CD8-positive, alpha-beta memory T cell (primary cell): ENCODE measurements at places on chromosomes 2 and 18. TPM values are rescaled to one million over a fixed set of nuclear protein-coding genes. Genes with fewer than 3 reads are reported as not detected.

DNA sequence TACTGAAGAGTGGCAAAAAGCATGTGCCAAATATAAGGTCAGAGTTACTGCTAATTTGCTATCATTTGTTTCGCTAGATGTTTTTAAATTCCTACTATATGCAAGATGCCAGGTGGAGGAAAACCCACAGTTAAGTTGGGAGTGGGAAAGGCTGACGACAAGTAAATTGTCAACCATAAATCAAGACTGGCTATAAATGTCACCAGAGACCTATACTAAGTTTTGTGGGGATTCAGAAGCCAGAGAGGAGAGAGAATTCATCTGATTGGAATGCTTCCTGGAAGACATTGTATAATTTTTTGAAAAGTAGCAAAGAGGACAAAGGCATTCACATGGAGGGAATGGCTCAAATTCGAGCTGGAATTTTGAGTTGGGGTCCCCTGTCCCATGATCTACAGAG, 64.3 kb downstream of the CFAP221 start:
- no peak for DNase-seq

GRCh38 chr2:46171411-46171953, 125.7 kb upstream of the EPAS1 start:
- no peak for DNase-seq

GRCh38 chr18:50091509-50092244, 103.3 kb downstream of the MYO5B start:
- no peak for DNase-seq

GRCh38 chr2:120346026-120346666, at the start of gene INHBB:
INHBB (plus strand) TSS chr2:120346136; CDS start chr2:120346189, 53 bp downstream.
- DNase-seq = no peak

DNA sequence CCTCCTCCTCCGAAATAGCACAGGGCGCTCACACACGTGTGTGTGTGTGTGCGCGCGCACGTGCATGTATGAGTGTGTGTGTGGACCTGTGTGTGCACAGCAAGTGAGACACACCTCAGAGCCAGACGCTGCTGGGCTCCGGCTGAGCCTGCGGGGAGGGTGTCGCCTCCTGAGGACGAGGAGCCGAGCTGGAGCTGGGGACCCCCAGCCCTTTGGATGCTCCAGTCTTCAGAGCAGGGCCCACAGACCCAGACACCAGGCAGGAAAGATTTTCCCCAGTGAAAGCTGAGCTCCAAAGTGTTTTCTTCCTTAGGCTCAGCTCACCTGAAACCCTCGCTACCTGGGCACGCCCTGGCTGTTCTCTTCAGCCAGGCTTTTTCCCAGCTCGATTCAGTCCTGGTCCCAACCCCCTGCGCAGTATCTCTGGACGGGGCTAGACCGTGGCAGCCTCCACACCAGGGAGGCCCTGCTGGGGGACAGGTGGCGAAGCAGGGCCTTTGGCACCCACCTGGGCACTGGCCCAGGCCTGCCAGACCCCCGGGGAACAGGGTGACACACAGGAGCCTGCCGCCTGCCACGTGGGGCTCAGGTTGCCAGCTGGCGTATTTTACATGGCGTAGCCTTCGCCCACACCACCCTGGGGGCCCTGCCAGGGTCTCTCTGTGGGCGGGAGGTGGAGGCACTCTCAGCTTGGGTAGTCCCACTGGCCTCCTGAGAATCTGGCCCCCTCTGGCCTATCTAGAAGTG, 36.2 kb downstream of the PDIA6 start:
- DNase-seq = no peak

DNA sequence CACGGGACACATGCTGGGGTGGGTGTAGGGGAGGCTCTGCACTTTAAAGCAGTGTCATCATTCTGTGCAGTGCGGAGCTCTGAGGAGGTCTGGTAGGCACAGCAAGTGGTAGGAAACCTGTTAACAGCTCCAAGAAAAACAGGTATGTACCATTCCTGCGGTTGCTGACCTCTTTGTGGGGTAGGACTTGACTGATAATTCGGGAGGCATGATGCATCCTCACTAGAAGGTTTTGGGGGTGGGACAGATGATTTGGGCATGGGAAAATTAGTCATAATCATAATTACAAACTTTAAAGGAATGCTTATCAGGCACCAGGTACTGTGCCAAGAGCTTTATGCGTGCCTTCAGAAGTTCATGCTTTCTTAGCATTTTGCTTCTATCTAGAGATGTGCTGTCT, 9.7 kb downstream of the DOK1 start:
- no peak for DNase-seq

DNA sequence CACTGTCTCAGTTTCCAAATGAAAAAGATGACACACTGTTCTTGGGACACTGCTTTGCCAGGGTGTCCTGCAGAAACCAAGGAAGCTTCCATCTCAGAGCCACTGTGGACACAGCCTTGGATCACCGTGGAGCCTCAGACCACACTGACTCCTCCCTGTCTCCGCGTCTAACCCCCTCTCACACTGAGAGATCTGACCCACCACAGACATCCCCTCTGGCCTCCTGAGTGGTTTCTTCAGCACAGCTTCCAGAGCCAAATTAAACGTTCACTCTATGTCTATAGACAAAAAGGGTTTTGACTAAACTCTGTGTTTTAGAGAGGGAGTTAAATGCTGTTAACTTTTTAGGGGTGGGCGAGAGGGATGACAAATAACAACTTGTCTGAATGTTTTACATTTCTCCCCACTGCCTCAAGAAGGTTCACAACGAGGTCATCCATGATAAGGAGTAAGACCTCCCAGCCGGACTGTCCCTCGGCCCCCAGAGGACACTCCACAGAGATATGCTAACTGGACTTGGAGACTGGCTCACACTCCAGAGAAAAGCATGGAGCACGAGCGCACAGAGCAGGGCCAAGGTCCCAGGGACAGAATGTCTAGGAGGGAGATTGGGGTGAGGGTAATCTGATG, 113.4 kb upstream of the PKDCC start:
- no peak for DNase-seq

DNA sequence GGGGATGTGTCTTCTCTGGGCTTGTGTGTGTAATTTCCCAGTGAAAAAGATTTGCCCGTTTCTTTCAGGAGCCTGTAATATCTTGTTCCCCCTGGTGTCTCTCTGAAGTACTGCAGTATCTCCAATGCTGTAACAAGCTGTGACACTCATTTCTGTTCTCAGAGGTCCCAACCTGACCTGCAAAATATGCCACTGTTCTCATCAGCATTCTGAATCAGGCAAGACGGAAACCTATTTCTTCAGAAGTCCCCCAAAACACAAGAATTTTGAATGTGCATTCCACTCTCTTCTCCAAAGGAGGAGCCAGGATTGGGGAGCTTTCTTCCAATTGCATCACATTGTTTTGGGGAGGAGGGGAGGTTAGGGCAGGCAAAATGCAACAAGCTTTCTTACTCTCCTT, 77.0 kb upstream of the CNGA3 start:
- DNase-seq = no peak

DNA sequence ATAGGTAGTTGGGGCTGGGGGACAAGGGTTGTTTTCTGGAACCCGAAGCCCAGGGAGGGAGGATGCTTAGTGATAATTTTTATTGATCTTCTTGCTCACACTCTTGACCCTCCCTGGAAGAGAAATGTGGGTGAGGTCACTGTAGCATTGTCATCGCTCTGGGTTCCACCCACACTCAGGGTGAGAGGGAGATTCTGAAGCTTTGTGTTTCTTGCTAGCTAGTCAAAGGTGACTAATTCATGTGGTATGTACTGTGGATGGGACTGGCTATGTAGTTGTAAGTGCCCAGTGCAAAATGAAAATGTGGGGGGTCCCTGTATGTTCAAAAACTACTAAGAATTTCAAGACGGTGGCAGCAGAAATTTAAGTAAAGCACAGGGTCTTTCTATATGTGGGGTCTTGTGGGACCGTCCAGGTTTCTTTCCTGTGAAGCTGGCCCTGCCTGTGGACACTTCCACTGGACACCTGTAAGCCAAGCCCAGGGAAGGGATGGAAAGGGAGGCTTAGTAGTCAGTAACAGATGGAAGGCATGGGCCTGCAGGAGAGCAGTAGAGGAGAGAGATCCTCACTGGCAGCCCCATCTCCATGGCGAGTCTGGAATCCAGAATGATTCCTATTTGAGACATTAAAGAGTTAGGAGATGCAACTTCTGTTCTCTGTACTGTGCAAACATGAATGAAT, 35.0 kb downstream of the TSN start:
- DNase-seq = no peak

GRCh38 chr2:9703701-9704221, 73.0 kb upstream of the YWHAQ start:
- no peak for DNase-seq

Gene LRRTM4
- not detected for total RNA-seq

Gene FLACC1
- total RNA-seq = 1.8 TPM

Gene ANKRD30B
- not detected for total RNA-seq

Gene NOP58
- 221 TPM for total RNA-seq

Gene SERPINB4
- not detected for total RNA-seq
